ENCODE measurements at places on chromosomes 13 and 19.

DNA sequence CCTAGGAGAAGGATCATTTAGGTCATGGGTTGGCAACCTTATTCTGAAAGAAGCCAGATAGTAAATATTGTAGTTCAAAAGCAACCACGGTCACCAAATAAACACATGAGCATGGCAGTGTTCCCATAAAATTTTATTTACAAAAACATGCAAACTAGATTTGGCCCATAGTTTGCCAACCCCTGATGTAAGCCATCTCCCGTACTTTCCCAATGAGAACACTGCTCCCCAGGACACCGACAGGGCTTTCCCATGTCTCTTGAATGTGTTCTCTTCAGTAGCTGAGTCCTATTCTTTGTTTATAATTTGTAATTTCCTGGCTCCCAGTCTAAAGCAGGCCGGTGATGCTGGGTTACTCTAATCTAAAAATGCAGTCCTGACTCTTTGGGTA lies 239.6 kb downstream of the LHFPL6 start:
- DNase-seq, result no peak

GRCh38 chr13:50015258-50015657 lies at the start of gene KCNRG:
Gene KCNRG (plus strand): TSS chr13:50015444. CDS start chr13:50015494, 50 bp downstream.
- no peak for DNase-seq

DNA sequence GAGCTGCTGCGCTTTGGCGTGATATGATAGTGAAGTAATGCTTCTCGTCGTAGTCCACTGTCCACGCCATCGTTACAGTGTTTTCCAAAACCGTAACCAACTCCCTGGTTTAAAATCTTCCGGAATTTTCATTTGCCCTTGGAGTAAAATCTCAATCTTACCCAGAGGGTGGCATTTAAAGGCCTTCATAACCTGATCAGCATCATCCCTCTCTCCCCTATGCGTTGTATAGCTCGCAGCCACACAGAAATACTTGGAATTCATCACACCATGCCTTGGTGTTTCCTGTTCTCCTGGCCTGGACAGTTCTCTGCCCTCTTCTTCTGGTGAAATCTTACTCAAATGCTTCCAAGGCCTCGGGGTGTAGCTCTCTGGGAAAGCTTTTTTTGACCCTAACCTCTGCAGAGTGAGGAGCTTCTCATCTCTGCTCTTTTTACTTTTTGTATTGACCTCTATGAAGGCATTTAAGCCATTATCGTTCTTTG lies 839 bp downstream of the MPHOSPH8 start:
- no peak for DNase-seq

GRCh38 chr13:23621316-23621645 lies 51.1 kb downstream of the TNFRSF19 start:
- DNase-seq, result no peak

GRCh38 chr13:94128430-94128829 lies 351.1 kb downstream of the DCT start:
- no peak for DNase-seq

DNA sequence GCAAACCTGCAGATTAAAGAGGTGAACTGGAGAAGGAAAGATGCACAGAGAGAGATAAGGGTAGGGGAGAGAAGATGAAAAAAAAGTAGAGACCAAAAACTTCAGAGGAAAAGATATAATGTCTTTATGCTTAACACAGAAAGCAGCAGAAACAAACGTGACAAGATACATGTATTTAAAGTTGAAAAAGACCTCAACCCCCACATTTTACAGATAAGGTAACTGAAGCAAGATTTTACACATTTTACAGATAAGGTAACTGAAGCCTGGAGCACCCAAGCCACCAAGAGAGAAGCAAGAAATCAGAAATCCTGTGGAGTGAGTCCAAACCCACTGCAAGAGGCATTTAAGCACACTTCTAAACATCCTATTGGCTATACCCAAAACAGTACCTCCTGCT lies 185.3 kb downstream of the TBC1D4 start:
- DNase-seq, result no peak

GRCh38 chr13:108920137-108920536 lies 290.7 kb downstream of the MYO16 start:
- DNase-seq, result no peak

GRCh38 chr19:35360880-35361420 lies 2.7 kb downstream of the FFAR3 start:
- DNase-seq, result no peak

- DNase-seq, result no peak
Observed at GRCh38 chr19:34662919-34663318, 14.0 kb downstream of the SCGB2B2 start.

GRCh38 chr13:113905018-113905417 lies 41.1 kb upstream of the GAS6 start:
- DNase-seq, result no peak

- no peak for DNase-seq
Observed at GRCh38 chr19:45251452-45252354, 632 bp downstream of the MARK4 start.

DNA sequence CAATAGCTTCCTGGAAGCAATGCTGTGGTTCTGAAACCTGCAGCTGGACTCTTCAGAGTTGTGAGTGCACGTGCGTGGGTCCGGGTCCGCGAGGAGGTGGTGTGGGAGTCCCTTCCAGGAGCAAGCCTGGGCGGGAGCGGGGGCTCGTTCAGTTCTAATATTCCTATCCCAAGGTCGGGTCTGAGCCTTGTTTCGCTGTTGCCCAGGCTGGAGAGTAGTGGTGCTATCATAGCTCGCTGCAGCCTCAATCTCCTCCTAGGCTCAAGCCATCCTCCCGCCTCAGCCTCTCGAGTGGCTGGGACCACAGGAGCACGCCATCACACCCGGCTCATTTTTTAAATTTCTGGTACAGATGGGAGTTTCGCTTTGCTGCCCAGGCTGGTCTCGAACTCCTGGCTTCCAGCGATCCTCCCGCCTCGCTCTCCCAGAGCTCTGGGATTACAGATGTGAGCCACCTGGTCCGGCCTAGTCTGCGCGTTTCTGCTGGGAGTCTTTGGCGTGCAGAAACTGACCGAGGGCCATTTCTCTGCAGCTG lies 625 bp downstream of the ZFP82 start:
- DNase-seq, result no peak

GRCh38 chr19:49150106-49150943 lies 4.9 kb downstream of the HRC start:
- no peak for DNase-seq

GRCh38 chr13:103140001-103140671 lies 73.9 kb upstream of the SLC10A2 start:
- DNase-seq, result no peak

- no peak for DNase-seq
Observed at GRCh38 chr13:26222520-26223046, 469 bp upstream of the RNF6 start.

GRCh38 chr13:44416301-44416700 lies 42.7 kb downstream of the SERP2 start:
- DNase-seq, result no peak

GRCh38 chr19:19535311-19536191 lies 2.5 kb upstream of the CILP2 start:
- no peak for DNase-seq

GRCh38 chr13:36101157-36101556 lies 30.0 kb downstream of the DCLK1 start:
- DNase-seq, result no peak

DNA sequence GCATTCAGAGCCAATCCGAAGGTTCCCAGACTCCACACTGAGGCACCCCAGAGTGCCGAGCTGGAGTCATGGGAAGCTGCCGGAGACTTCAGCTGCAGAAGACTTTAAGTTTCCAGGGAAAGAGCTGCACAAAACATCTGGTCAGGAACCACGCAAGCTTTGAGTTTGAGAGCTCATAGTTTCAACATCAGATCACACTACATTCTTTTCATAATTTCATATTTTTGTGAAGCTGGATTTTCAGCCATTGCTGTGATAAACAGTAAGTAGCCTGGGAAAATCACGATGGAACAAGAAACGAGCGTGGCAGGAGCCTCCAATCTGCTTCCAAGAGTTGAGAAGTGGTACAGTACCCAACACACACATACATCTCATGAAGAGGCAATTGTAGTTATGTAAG lies 25.5 kb upstream of the ATP12A start:
- DNase-seq, result no peak
